ENCODE measurements at places on chromosomes 2 and 18.

- no peak for DNase-seq
Measured at GRCh38 chr2:26742048-26742770, 21.9 kb upstream of the SLC35F6 start.

GRCh38 chr2:96374211-96374951, 38.8 kb downstream of the NCAPH start:
- no peak for DNase-seq

DNA sequence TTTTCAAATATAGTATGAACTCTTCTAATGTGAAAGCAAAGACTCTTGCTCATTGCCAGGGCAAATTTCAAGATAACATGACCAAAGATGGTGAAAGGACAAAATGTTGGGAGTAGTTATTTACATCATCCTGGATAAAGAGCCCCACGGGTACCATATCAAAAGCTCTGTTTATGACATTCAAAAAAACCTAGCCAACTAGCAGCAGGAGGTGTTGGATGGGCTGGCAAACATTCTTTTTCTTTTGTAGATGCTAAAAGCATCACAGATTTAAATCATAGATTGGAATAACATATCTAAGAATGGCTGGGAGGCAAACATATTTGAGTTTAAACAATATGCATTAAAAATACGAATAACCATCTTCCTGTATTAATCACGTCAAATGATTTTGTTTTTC, 153.5 kb downstream of the ICOS start:
- DNase-seq, result no peak

DNA sequence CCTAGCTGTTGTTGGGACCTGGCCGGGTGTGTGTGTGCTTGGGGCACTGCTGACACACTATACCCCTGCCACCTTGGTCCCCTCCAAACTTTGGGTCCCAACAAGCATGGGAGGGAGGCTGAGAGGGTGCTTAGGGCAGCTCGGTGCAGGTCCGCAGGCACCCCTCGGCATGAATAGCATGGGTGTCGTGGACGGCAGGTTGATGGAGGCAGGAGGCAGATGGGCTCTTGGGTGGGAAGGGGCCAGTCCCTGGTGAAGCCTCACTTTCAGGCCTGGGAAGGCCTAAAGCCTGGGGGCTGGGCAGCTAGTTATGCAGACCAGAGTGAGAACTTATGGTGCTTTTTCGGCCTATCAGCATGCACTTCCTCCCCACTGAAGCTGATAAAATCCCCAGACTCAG, 164.2 kb downstream of the CDH19 start:
- no peak for DNase-seq

GRCh38 chr2:238064376-238064775, 3.6 kb downstream of the SCLY start:
- no peak for DNase-seq

GRCh38 chr2:72214429-72215143, 66.9 kb upstream of the CYP26B1 start:
- no peak for DNase-seq

- DNase-seq, result no peak
Measured at GRCh38 chr2:21643180-21643579, 519.4 kb downstream of the TDRD15 start.

DNA sequence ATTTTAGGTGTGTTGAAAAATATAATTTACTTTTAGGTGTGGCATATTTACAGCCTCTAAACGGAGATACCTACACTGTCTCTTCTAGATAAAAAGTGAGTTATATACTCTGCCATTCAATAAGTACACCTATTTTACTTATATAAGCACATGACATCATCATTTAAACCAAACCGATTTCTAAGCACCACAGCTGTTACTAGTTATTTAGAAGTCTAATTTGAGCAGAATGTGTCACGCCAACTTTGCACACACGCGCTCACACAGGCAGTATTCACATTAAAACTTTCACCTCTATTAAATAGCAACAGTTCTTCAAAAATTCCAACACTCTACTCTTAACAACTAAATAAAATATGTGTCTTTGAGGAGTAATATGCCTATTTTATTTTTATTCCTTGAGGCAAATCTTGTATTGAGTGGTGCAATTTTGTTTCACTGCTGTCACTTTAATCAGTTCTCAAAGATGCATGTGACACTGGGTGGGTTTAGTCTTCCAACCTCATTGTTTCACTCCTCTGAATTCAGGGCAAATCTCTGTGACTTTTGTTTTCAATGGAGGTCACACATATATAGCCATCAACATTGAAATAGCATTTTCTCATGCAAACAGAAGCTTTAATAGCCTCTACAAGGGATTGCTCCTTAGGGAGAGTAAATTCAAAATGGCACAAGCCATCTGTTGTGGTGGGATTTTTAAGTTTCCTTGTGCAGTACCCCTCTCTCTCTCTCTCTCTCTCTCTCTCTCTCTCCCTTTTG, 721.0 kb downstream of the PLCL1 start:
- DNase-seq, result no peak

- DNase-seq, result no peak
Measured at GRCh38 chr2:222877556-222878300, 16.9 kb downstream of the ACSL3 start.

- peak; percentile 48 for DNase-seq
Measured at GRCh38 chr18:3595369-3596273, 145.6 kb downstream of the TGIF1 start.

DNA sequence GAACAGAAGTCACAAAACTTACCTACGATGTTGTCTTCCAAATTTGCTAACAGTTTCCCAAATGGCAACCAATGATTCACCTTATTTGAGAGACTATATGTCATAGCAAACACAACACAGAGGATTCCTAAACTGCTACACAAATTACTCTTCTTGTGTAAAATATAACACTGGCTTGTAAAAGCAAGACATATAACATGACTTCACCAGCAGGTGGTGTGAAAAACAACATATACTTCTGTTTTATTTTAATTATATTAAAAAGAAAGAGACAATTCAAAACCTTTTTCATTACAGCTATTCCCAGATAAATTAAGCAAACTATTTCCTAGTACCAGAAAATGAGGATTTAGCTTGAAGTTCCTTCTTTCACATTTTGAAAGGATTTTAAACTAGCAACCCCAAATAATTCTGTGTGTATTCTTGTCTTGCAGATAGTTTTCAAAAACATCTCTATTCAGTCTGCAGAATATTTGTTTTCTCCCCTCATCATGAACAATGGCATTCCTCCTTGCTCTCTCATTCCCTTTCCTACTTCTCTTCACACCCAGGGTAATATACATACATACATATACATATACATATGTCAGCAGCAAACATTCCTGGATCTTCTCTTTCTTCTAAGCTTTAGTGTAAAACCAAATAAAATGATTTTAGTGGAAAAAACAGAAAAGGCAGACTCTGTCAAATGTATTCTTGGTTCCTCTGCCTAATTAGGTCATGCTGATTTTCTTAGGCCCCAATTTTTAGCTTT, 62.1 kb downstream of the SCN3A start:
- DNase-seq, result no peak

DNA sequence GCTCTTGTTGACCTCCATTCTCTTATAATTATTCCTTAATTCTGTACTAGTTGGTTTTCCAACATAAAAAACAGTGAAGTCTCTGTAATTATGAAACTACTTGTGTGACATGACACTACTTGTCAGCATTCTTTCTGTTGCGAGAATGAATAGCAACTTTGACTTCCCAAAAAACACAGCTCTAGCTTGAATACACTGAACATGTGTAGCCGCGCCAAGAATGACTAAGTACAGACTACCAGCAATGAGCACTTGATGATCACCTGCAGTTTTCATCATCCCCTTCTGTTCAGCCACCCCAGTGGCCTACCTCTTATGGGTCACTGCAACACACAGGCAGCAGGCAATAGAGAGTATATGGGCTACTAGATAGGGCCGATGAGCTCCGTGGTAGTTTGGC, 229.3 kb downstream of the TGIF1 start:
- peak; percentile 19 for DNase-seq

GRCh38 chr2:237280229-237280628, 133.7 kb downstream of the COL6A3 start:
- no peak for DNase-seq

- DNase-seq, result no peak
Measured at GRCh38 chr2:130287656-130288026, 55.1 kb upstream of the IMP4 start.

DNA sequence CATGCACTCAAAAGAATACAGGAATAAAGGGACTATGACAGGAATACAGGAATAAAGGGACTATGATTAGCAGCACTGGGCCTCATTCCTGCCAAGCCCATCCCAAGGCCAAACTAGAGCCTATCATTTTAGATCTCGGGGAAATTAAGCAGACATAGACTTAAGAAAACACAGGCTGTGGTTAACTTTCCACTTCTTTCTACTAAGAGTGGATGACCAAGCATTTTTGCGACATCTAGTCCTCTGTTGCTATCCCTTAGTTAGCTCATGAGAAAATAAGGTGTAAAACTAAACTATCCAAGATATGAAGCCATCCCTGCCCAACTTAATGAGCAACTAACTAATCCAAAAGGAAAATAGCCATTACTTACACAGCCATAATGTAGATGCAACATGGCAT, 5.9 kb downstream of the LYPD1 start:
- no peak for DNase-seq

DNA sequence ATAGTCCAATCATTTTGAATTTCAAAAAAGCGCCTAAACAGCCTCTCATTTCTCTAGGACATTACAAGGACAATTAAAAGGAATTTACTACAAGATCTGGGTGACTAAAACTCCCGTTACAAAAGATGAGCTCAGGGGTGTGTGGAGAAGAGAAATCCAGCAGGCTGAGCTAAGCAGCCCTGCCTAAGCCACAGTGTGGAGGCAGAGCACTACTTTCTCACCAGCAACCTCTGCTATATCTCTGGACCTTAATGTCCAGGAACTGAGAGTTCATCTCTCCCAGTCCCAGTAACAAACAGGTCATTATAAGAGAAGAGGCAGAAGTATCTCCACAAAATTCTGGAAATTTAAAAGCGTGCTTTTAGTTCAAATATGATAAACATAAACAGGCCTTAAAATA, 18.9 kb upstream of the ANKRD62 start:
- DNase-seq, result no peak

- DNase-seq, result no peak
Measured at GRCh38 chr18:24187049-24187448, 48.2 kb downstream of the CABYR start.

DNA sequence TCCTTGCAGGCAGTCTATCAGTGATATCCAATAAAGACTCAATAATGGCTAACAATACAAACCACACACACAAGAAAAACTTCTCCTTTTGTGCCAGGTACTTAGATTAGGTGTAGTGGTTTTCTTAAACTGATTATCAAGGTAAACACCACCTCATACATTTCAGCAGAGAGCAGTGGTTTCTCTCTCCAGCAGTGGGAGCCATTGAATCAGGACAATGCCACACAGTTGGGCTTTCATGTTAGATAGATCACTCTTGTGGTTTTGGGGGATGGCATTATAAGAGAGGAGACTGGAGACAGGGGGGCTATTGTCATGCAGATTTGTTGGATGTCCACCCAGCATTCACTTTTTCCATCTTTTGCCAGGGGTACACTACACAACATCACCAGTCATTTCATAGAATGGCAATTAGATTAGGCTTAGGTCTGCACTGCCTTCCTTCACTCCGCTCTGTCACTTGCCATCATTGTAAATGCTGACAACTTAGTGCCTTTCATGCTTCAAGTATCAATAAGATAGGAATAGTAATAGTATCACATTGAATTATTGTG, 13.6 kb upstream of the IRS1 start:
- no peak for DNase-seq

GRCh38 chr2:165562233-165562632, 92.7 kb downstream of the CSRNP3 start:
- no peak for DNase-seq

- DNase-seq, result no peak
Measured at GRCh38 chr2:77086478-77086877, 435.7 kb downstream of the LRRTM4 start.

Measured in CD4-positive, alpha-beta T cell treated with Interleukin-1 beta for 1 hour (primary cell).